MV-4-11 (cell line): ENCODE measurements at places on chromosomes 7 and 10.

DNA sequence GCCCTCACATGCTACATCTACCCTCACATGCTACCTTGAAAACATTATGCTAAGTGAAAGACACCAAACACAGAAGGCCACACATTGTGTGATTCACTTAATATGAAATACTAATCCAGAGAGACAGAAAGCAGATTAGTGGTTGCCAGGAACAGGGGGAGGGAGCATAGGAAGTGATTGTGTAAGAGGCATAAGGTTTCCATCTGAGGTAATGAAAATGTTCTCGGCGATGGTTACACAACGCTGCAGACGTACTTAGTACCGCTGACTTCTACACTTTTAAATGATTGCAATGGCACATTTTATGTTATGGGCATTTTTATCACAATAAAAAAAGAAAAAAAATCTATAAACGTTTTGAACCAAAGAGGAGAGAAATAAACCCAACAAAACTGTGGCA is 742.3 kb downstream of the TYW1 start:
- DNase-seq, result peak; percentile 82

DNA sequence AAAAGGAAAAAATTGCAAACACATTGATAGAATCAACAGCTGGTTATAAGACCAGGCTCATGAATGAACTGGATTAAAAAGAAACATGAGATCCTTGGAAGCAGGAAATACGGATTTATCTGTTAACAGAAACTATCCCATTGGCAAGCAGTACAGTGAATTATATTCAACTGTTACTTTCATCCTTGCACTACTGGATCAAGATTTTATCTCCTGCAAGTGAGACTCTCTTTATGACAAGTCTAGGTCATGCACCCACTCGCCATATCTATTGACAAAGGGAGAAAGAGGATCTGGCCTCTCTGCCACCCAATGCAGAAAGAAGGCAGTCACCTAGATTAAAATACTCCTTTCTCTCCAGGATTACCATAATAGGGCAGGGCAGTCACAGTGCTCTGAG is 41.4 kb downstream of the CSTF2T start:
- no peak for DNase-seq

- no peak for DNase-seq
These were observed 125.1 kb upstream of the LYZL1 start for GRCh38 chr10:29163746-29164145.

DNA sequence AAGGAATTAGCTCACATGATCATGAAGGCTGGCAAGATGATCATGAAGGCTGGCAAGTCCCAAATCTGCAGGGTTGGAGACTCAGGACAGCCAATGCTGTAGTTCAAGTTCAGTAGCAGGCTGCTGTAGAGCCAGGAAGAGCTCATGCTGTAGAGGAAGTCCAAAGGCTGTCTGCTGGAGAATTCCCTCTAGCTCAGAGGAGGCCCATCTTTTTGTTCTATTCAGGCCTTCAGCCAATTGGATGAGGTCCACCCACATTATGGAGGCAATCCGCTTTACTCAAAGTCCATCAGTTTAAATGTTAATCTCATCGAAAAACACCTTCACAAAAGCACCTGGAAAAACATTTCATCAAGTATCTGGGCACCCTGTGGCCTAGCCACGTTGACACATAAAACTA is 24.8 kb upstream of the FAM171A1 start:
- DNase-seq, result no peak

DNA sequence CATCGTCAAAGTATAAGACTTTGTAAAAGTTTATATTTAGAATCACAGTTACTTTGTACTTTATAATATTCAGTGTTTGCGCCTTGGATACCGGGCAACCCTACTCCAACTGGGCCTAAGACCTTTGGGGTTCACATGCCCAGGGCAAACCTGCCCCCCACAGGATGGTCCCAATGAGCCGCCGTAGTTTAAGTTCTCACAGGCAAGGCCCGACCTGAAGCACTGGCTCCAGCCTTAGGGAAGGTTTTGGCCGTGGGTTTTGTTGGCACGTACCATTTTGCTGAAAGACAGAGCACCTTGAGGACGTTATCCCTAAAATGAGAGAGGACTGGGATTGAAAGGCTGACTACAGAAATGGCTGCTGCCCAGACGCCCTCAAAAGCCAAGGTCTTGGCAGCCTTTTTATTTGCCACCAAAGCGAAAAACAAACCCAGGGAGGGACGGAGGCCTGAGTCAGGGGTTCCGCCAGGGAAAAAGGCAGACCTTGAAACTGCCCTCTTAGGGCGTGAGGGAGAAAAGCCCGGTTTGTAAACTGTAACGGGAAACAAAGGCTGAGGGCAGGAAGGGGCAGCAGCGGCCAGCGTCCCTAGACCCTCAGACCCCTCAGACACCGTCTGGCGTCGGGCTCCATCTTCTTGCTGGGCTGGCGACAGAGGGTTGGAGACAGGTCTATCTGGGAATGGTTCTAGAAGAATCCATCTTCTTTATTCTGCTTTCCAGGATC is at the start of gene CCDC172:
Gene CCDC172, plus strand, starts transcription at position 222 of the 724 bp plus-strand sequence. CDS start 564 bp downstream, outside the sequence.
- DNase-seq, result no peak

DNA sequence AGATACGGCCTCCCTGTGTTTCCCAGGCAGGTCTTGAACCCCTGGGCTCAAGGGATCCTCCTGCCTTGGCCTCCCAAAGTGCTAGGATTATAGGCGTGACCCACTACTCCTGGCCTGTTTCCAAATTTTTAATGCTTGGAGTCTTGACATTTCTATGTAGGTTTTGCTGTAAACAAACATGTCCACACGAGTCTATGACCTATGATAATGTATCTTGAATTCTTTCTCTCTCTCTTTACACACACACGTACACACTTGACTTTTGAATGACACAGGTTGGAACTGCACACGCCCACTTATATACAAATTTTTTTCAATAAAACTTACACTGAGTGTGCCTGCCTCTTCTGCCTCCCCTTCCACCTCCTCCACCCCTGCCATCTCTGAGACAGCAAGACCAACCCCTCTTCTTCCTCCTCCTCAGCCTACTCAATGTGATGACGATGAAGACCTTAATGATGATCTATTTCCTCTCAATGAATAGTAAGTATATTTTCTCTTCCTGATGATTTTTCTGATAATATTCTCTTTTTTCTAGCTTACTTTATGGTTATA is 44.1 kb upstream of the LAMB1 start:
- DNase-seq, result no peak

DNA sequence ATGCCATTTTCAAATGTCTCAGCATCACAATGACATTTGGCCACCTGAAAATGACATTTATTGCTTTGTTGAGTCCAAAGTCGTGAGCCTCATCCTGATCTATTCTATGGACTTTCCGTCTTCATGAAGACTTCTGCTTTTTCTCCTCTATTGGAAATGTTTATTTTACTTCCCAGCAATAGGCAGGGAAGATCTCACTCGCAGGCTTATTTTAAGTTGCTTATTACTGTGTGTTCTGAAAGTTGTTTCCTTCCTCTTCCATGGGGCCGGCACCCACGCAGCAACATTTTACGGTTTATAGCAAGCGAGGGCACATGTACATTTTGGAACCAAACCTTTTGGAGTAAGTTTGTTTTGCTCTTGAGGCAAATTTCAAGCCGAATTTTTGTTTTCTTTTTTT is 221.0 kb upstream of the KLF6 start:
- peak; percentile 57 for DNase-seq
